ENCODE measurements at places on chromosomes 13 and 19. TPM values are rescaled to one million over a fixed set of nuclear protein-coding genes. Genes with fewer than 3 reads are reported as not detected.

- no peak for DNase-seq
Measured at GRCh38 chr13:81714513-81714912, 1373.6 kb upstream of the SPRY2 start.

DNA sequence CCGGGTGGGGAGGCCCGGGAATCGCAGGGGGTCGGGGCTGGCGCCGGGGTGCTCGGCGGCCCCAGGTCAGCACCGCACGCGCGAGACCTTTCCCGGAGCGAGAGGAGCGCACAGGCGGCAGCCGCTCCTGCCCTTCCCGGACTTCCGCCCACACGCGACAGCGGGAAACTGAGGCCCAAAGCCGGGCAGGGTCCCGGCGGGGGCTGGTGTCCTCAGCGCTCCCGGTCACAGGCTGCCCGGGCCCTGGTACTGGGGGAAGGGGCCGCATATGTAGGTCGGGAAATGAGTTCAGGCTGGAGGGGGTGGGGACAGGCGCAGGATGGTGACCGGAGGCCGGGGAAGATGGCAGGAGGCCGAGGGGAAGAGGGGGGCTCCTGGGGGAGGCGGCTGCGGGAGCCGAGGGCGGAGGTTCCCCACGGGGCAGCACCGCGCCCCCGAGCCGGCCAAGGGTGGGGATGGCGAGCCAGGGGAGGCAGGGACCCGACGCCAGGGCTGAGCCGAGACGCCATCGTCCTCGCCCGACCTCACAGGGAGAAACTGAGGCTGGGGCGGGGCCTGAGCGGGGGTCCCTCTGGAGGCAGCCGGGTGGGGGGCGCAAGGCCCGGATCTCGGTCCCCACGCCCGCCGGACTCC, 662 bp downstream of the CBARP start:
- DNase-seq: peak; percentile 35

DNA sequence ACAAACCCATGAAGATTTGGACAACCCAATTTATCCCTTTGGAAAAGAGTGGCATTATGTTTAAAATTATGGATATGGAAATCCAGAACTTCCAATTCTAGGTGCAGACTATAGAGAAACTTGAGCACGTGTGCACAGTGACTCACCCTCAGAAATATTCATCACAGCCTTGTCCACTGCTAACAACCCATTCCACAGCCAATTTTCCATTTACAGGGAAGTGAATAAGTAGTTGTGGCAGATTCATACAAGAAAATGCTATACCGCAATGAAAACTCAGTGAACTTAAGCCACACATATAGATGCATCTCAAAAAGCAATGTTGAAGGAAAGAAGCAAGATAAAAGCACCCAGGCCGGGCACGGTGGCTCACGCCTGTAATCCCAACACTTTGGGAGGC, 133.3 kb downstream of the USP12 start:
- peak; percentile 80 for DNase-seq

The ZNF846 gene
- 3.9 TPM for total RNA-seq

The DMKN gene
- total RNA-seq: not detected
